ENCODE measurements at places on chromosomes 5 and 9.

GRCh38 chr5:56123531-56124243 lies 109.4 kb downstream of the ANKRD55 start:
- no peak for DNase-seq

GRCh38 chr5:10779592-10779991 lies 18.6 kb upstream of the DAP start:
- no peak for DNase-seq

DNA sequence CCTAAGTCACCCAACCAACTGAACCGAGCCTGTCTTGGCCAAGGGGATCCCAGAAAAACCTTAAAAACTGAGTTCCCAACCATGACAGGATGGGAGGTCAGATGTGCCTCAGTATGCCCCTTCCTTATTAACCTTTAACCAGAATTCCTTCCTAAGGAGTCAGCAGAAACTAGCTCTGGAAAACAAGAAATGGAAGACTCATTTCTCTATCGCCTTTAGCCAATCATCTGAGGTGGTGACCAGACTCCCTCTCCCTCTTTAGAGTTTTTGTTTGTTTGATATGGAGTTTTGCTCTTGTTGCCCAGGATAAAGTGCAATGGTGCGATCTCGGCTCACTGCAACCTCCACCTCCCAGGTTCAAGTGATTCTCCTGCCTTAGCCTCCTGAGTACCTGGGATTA lies 37.5 kb downstream of the SLC28A3 start:
- DNase-seq, result no peak

- no peak for DNase-seq
These were observed 69.1 kb upstream of the NR4A3 start for GRCh38 chr9:99752417-99753109.

- no peak for DNase-seq
These were observed 163.4 kb downstream of the GHR start for GRCh38 chr5:42586625-42587024.

GRCh38 chr9:116549061-116549664 lies 137.9 kb upstream of the TRIM32 start:
- DNase-seq, result no peak

GRCh38 chr9:22308177-22308576 lies 138.4 kb upstream of the DMRTA1 start:
- DNase-seq, result peak; percentile 0

- no peak for DNase-seq
These were observed 196.1 kb downstream of the GAS1 start for GRCh38 chr9:86751207-86751606.

DNA sequence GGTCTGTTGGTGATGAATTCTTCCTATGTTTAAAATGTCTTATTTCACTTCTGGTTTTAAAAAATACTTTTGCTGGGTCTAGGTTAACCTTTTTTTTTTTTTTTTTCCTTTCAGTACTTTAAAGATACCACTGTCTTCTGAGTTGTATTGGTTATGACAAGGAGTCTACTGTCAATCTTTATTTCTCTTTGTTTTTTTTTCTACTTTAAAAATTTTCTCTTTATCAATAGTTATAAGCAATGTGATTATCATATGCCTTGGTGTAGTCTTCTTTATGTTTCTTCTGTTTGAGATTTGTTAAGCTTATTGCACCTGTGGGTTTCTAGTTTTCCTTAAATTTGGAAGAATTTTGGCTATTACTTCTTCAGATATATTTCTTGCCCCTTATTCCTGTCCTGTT lies 125.6 kb upstream of the SPRY4 start:
- DNase-seq, result no peak

GRCh38 chr5:27252911-27253310 lies 214.5 kb upstream of the CDH9 start:
- DNase-seq, result no peak

- no peak for DNase-seq
These were observed 13.5 kb upstream of the MCCC2 start for GRCh38 chr5:71573591-71573990.

DNA sequence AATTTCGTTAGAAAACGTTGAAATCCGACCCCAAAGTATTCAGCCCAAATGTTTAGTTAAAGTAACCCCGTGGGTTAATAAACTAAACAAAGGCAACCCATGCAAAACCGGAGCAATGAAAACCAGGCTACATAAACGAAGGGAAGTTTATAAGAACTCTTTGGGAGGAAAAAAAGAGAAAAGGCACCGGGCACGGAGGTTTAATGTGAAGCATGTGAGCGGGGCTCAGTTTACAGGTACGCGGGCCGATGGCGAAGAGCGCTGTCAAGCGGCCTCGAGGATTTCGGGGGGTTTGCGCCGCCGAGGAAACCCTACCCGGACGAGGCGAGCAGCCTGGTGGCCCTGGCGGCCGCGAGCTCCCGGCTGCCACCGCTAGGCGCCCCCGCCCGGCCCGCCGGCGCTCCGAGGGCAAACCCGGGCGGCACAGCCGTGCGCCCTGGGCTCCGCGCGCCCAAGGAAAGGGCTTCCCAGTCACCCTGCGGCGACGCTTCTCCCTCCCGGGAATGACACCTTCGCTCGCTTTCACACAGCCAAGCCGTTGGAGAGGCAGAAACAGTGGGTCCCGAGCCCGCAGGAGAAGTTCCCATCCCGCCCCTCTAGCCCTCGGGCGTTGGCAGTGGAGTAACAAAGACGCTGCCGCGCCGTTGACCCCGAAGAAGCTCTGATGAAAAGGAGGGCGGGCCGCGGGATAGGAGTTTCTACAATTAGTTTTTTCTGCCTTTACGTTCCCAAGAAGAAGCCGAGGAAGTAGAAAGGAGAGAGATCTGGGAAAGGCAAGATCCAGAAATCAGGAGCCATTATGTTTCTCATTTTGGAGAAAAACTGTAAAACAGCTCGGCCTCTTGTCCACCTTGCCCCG lies 126.0 kb downstream of the TMEM174 start:
- no peak for DNase-seq

GRCh38 chr5:130168211-130168610 lies 263.9 kb downstream of the CHSY3 start:
- no peak for DNase-seq

DNA sequence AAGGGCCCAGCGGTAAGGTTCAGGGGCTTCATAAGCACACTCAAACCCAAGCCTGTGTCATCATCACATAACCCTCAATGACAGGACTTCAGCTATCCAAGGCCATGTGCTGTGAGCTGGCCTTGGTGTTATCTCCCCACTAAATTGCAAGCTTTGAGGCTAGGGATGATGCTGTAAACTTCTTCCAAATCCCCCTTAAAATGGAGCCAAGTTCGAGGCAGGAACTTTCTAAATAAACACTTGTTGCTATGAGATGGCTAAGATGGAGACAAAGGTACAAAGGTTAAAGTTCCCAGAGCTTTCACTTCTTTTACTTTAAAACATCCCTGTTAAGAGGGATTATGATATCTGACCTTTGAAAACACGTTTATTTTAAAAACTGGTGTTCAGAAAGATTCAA lies 123.6 kb downstream of the MYO10 start:
- DNase-seq, result no peak

GRCh38 chr5:58407042-58407719 lies 52.7 kb downstream of the PLK2 start:
- no peak for DNase-seq

DNA sequence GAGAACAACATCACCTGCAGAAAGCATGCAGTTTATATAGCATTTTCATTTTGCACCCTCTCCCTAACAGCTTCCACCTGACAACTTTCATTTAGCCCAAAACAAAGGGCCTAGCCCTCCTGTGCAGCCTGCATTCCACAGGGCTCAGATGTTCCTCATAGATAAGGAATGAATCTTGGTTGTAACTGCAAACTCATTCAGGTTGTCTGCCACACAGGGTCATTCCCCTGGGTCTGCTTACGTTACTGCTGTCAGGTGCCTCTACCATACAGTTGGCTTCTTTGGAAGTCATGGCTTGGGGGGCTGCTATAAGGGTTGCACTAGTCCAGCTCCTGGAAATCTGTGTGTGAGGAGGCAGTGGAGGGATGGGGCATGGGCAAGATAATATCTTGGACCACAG lies 2.7 kb upstream of the DCP2 start:
- no peak for DNase-seq

DNA sequence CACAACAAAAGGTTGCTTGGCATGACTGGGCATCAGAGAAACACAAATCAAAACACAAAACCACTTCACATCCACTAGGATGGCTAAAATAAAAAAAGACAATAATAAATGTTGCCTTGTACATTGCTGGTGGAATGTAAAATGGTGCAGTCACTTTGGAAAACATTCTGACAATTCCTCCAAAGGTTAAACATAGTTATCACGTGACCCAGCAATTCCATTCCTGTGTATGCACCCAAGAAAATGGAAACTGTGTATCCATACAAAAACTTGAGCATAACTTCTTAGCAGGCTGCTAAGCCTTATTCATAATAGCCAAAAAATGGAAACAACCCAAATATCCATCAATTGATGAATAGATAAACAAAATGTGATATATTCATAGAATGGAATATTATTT lies 10.2 kb upstream of the SLC46A2 start:
- no peak for DNase-seq
